Dorsolateral prefrontal cortex (tissue), 122 donors: ENCODE measurements at places on chromosomes 7 and 10. TPM values are rescaled to one million over a fixed set of nuclear protein-coding genes. Genes with fewer than 3 reads are reported as not detected.

Gene SCART1
- total RNA-seq = 5.1 TPM

Gene GNGT1
- not detected for total RNA-seq

Gene GIMAP6
- 7.7 TPM for total RNA-seq

Gene TUBAL3
- total RNA-seq = not detected

Gene ZNF425
- total RNA-seq = 5.7 TPM

Gene TAS2R3
- 8.6 TPM for total RNA-seq

Gene GNG11
- total RNA-seq = 4.8 TPM

Gene MPP7
- 15.8 TPM for total RNA-seq

Gene JCAD
- 51.7 TPM for total RNA-seq

Gene KNDC1
- 110 TPM for total RNA-seq

Gene WDR86
- total RNA-seq = 7.9 TPM

Gene SYT15B
- total RNA-seq = 1.9 TPM

Gene FAM20C
- total RNA-seq = 76.8 TPM

Gene PRLHR
- 1.6 TPM for total RNA-seq

Gene KCNMA1
- 182 TPM for total RNA-seq

Gene MMD2
- total RNA-seq = 26.0 TPM

Gene ADGRA1
- 30.7 TPM for total RNA-seq

Gene ATOH7
- total RNA-seq = 2.5 TPM

Gene NKX1-2
- 0.36 TPM for total RNA-seq

Gene COL13A1
- total RNA-seq = 1.4 TPM

Gene RPEL1
- total RNA-seq = not detected

Gene TMEM273
- 12.0 TPM for total RNA-seq

Gene PRF1
- total RNA-seq = 2.0 TPM

Gene TMEM270
- total RNA-seq = not detected

Gene SLC16A9
- total RNA-seq = 3.6 TPM

Gene CCDC71L
- total RNA-seq = 7.8 TPM

Gene SGCE
- 66.9 TPM for total RNA-seq

Gene ANLN
- 134 TPM for total RNA-seq
